ENCODE measurements at places on chromosomes 5 and 9. TPM values are rescaled to one million over a fixed set of nuclear protein-coding genes. Genes with fewer than 3 reads are reported as not detected.

KIF24 gene
- 3.8 TPM for total RNA-seq

SLC4A9 gene
- total RNA-seq: 0.76 TPM

TMEM252 gene
- total RNA-seq: not detected

DNA sequence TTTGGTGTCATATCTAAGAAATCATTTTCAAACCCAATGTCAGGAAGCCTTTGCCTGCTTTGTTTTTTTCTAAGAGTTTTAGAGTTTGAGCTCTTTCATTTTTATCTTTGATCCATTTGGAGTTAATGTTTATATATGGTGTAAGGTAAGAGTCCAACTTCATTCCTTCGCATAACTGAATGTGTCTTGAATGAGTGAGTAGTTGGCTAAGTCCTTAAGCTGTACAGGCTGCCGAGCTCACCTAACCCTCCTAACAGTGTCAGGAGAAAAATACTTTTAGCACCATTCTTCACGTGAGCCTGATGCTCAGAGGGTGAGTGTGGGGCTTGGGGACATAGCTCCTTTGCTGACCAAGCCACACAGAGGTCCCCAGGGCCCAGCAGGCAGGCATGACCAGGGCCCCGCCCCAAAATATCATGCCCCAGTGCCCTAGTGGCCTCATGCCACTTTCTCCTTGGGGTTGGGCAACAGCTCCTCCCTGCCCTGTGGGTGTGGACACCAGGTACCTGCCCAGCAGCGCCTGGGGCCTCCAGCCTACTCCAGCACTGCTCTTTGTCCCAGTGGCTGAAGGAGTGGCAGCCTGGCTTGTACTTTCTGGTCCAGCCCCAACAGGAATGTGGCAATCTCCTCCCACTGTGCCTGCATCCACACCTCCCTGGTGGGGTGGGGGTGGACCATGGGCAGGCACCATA lies 17.2 kb downstream of the PPARGC1B start:
- H3K27me3 ChIP-seq: no peaks in the 10 kb centered on the region
- peak overlapping the region; percentile 47 for H3K27ac ChIP-seq
- no peaks in the 10 kb centered on the region for H3K36me3 ChIP-seq

GRCh38 chr5:131021646-131022045 lies 143.4 kb downstream of the HINT1 start:
- DNase-seq: no peak
- no peak overlapping the region for H3K27ac ChIP-seq
- H3K4me1 ChIP-seq: 0 out of 2 replicates have a peak, but pooled peaks cover 2% of the 10 kb centered on the region
- no peak overlapping the region for H3K4me3 ChIP-seq
- H3K36me3 ChIP-seq: no peaks in the 10 kb centered on the region

DNA sequence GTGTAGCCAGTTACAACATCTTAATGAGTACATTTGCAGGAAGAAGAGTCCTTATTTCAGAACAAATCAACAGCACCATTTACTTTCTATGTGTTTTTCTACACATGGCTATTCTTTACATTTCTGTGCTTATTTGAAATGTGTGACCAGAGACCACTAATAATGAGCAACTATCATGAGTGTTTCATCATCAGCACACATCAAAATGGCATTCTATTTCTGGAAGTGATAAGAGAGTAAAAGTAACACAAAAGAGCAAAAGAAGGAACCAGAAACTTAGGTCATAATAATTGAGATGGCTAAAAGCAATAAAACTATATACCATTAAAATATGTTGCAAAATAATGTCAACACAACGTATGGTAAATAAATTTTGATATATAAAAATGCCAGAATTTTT lies 159.7 kb downstream of the PBX3 start:
- H3K4me1 ChIP-seq: peaks cover 55% of the 10 kb centered on the region
- H3K36me3 ChIP-seq: no peaks in the 10 kb centered on the region

DNA sequence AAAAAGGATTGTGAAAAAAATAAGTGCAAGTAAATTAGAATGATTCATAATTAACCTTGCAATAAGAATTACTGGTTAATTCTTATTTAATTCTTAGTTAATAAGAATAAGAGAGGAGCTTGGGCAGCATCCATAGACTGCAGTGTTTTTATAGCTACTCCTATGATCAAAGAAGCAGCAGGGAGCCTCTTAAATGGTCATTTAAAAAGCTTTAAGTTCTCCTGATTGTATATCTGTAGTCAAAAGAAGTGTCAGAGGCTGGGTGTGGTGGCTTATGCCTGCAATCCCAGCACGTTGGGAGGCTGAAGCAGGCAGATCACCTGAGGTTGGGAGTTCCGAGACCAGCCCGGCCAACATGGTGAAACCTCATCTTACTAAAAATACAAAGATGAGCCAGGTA lies 14.4 kb downstream of the ACER2 start:
- no peaks in the 10 kb centered on the region for H3K27me3 ChIP-seq
- peaks cover 26% of the 10 kb centered on the region for H3K36me3 ChIP-seq
- no peak for DNase-seq
- H3K4me1 ChIP-seq: peaks cover 18% of the 10 kb centered on the region
- no peak overlapping the region for H3K4me3 ChIP-seq

GRCh38 chr5:68444048-68444447 lies 228.5 kb downstream of the PIK3R1 start:
- H3K36me3 ChIP-seq: no peaks in the 10 kb centered on the region
- no peaks in the 10 kb centered on the region for H3K27me3 ChIP-seq
- peaks cover 10% of the 10 kb centered on the region for H3K4me1 ChIP-seq
- H3K27ac ChIP-seq: no peak overlapping the region

DNA sequence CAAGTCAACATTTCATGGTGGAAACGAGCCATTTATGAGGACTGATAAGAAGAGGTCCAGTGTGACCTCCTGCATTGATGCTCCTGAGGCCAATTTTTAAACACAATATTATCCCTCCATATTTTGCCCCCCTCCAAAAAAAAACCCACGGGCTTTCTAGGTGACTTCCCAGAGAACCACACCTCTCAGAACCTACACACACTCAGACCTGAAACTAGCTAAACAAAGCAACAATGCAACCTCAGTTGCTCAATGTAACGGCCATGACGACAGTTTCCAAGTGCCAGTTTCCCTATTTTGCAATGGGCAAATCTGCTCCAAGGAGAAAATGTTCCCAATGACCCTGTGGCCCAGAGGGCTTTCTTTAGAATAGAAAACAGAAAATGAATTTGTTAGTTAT lies 3.5 kb downstream of the NRG2 start:
- no peaks in the 10 kb centered on the region for H3K36me3 ChIP-seq
- H3K27me3 ChIP-seq: peaks cover 96% of the 10 kb centered on the region
- H3K27ac ChIP-seq: no peak overlapping the region
- no peak for DNase-seq
- peaks cover 26% of the 10 kb centered on the region for H3K4me1 ChIP-seq

DNA sequence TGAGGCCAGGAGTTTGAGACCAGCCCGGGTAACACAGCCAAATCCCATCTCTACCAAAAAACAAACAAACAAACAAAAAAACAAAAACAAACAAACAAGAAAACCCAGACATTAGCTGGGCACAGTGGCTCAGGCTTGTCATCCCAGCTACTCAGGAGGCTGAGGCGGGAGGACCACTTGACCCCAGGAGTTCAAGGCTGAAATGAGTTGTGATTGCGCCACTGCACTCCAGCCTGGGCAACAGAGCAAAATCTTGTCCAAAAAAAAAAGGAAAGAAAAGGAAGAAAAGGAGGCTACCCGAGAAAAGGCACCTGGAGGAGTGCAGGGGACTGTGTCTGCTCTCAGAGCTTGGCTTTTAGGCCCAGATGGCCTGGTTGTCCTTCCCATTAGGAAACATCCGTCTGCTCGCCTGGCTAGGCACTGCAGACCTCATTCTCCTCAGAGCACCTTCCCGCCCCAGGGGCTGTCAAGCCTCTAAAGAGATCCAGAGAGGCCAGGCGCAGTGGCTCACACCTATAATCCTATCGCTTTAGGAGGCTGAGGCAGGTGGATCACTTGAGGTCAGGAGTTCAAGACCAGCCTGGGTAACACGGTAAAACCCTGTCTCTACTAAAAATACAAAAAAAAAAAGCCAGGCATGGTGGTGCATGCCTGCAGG lies 185.3 kb upstream of the IER5L start:
- peaks cover 19% of the 10 kb centered on the region for H3K4me1 ChIP-seq
- H3K36me3 ChIP-seq: no peaks in the 10 kb centered on the region
- no peak for DNase-seq
- no peak overlapping the region for H3K4me3 ChIP-seq
- H3K27me3 ChIP-seq: no peaks in the 10 kb centered on the region

DNA sequence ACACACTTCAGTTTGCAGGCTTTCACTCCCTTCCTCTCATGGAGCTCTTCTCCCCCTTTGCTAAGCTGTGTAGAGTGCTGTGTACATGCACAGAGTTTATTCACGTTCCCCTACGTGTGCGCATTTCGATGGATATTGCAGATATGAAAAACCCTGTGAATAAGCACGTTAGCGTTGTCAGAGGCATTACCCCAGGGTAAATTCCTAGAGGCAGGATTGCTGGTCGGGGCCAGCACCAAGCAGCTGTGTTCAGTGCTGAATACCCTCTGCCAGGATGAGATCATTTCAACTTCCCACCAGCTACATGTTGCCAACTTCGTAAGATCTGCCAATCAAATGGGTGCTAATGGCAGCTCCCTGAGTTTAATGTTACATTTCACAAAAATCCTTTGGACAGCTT lies 172.3 kb upstream of the PPP1R26 start:
- no peak overlapping the region for H3K4me3 ChIP-seq
- peaks cover under 1% of the 10 kb centered on the region for H3K36me3 ChIP-seq
- no peak overlapping the region for H3K27ac ChIP-seq
- H3K4me1 ChIP-seq: no peaks in the 10 kb centered on the region
- no peak for DNase-seq

DNA sequence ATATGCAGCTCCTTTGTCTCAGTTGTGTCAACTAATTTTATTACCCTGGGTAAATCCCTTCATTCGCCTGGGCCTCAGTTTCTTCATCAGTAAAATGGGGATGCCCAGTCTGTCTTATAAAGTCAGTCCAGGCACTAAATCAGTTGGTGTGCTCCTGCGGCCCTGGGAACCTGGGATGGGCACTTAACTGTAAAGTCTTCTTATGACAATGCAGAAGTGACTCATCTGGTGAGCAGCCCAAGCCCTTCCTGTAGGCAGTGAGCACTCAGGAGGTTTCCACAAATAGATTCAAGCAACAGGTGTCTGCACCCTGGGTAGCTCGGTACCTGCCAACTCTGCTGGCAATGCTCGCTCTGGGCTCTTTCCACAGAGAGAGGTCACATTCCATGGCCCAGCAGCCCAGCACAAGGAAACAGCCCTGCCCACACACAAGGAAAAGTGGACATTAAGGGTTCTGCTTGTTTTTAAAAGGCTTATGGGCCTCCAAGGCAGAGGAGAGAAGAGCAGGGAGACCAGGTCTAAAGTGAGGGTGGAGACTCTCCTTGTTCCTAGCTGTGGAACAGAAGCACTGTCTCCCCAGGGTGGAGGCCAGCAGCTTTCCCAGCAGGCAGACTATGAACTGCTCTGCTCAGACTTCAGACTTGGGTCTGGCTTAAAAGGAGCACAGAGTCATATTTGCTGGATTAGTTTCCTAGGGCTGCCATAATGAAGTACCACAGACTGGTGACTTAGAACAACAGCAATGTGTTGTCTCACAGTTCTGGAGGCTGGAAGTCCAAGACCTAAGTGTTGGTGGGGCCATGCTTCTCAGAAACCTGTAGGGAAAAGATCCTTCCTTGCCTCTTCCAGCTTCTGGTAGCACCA lies 89.7 kb upstream of the ADRA1B start:
- H3K4me3 ChIP-seq: no peak overlapping the region
- H3K27me3 ChIP-seq: no peaks in the 10 kb centered on the region
- H3K36me3 ChIP-seq: no peaks in the 10 kb centered on the region
- H3K27ac ChIP-seq: 0 out of 2 replicates have a peak overlapping the region, but pooled peaks have one; percentile 18
- no peak for DNase-seq

GRCh38 chr5:17154211-17154996 lies 63.0 kb upstream of the BASP1 start:
- H3K4me3 ChIP-seq: no peak overlapping the region
- H3K27ac ChIP-seq: no peak overlapping the region
- no peak for DNase-seq
- H3K36me3 ChIP-seq: no peaks in the 10 kb centered on the region
- peaks cover 12% of the 10 kb centered on the region for H3K4me1 ChIP-seq

- no peak overlapping the region for H3K27ac ChIP-seq
- DNase-seq: no peak
- H3K4me3 ChIP-seq: no peak overlapping the region
- peaks cover 21% of the 10 kb centered on the region for H3K36me3 ChIP-seq
Measured at GRCh38 chr5:1723476-1723875, 76.2 kb downstream of the MRPL36 start.

DNA sequence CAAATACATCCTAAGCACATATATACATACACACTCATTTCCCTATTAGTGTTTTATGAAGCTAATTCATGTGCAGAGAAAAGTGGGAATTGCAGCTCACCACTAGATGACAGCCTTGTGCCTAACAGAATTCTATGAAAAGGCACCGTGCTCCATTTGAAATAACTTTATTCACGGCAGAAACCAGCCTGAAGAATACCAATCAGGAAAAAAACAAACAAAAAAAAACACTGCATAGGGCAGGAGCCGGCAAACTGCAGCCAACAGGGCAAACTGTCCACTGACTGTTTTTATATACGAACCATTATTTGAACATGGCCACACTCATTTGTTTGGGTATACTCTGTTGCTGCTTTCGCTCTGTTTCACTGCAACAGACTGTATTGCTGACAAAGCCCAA lies 33.6 kb downstream of the ERMP1 start:
- DNase-seq: no peak
- H3K4me1 ChIP-seq: no peaks in the 10 kb centered on the region
- H3K27me3 ChIP-seq: no peaks in the 10 kb centered on the region
- H3K27ac ChIP-seq: no peak overlapping the region

DNA sequence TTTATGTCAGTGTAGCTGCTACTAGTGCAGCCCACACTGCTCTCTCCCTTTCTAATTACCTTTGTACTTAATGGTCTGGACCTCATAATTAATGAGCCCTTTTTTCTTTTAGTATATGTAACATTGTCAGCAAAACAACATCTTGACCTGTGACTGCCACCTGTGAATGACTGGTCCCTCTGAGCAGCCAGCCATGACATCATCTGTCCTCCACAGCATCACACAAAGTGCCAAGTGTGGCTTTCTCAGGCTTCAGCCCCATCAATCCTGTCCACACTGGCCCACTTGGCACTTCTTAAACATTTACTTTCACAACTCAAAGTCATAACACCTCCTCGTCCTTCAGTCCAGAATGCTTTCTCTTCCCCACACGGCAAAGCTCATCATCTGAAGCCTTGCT lies 104.7 kb downstream of the GPR21 start:
- H3K27ac ChIP-seq: no peak overlapping the region
- peaks cover 6% of the 10 kb centered on the region for H3K4me1 ChIP-seq
- DNase-seq: no peak
- peaks cover 12% of the 10 kb centered on the region for H3K36me3 ChIP-seq
- no peaks in the 10 kb centered on the region for H3K27me3 ChIP-seq

DNA sequence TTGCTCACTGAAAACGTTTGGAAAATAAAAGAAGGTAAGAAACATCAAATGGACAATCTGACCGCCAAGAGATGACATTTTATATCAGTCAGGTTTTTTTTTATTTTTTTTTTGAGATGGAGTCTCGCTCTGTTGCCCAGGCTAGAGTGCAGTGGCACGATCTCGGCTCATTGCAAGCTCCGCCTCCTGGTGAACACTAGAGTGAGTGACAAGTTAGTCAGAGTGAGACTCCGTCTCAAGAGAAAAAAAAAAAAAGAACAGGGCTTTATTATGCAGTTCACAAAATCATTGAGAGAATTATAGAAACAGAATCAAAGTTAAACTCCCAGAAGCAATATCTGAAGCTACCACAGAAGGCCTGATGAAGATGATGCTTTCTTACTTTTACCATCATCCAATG lies 70.1 kb downstream of the DTWD2 start:
- H3K36me3 ChIP-seq: peaks cover 4% of the 10 kb centered on the region
- no peak overlapping the region for H3K27ac ChIP-seq
- no peaks in the 10 kb centered on the region for H3K27me3 ChIP-seq
- H3K4me3 ChIP-seq: no peak overlapping the region
